SJSA1 (cell line): ENCODE measurements at places on chromosomes 3 and 15. TPM values are rescaled to one million over a fixed set of nuclear protein-coding genes. Genes with fewer than 3 reads are reported as not detected.
A peak's percentile ranks its signal among the peaks of the same experiment; 100 is the strongest.

LIPC gene
- total RNA-seq: 1.1 and 2.2 TPM in 2 replicates

- no peak for DNase-seq
These were observed 412.5 kb downstream of the TBC1D5 start for GRCh38 chr3:17329927-17330326.

PAQR5 gene
- 7.2 and 10.5 TPM in 2 replicates for total RNA-seq

- no peak for DNase-seq
These were observed 16.6 kb downstream of the CSRNP1 start for GRCh38 chr3:39136533-39137434.

DNA sequence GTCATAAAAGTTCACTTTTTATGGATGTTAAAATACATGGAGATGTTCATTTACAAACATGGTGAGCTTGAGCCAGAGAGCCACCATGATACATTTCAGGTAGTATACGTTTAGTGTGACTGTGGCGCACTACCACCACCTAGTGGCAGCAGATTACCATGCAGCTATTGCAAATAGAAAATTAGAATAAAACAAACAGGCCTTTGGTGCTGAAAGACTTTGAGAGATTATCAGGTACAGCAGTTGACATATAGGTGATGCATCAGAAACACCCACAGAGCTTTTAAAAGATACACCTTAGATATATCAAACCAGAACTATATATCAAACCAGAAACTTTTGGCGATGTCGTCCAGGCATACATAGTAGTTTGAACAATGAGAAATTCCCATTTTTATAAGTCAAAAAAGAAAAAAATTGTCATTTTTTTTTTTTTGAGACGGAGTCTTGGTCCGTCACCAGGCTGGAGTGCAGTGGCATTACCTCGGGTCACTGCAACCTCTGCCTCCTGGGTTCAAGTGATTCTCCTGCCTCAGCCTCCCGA, 42.0 kb upstream of the ICE2 start:
- DNase-seq: peak; percentile 71

DNA sequence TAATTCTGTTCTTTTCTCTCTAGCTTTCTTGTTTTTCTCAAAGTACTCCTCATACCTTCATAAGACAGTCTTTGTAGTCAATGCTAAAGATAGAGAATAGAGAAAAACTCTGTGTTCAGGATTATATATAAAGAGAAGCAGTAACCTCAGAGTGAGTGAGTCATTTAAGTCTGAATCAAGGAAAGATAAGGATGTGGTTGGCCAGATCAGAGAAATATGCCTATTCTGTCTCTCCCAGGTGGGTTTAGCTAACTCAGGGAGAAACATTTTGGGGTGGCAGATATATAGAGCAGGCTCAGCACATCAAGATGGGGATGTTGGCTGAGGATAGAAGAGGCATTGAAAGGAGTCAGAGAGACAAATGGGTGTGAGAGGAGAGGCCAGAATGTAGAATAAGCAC, 31.4 kb downstream of the GTF2E1 start:
- no peak for DNase-seq
